D721Med (cell line): ENCODE measurements at places on chromosomes 6 and 20.

DNA sequence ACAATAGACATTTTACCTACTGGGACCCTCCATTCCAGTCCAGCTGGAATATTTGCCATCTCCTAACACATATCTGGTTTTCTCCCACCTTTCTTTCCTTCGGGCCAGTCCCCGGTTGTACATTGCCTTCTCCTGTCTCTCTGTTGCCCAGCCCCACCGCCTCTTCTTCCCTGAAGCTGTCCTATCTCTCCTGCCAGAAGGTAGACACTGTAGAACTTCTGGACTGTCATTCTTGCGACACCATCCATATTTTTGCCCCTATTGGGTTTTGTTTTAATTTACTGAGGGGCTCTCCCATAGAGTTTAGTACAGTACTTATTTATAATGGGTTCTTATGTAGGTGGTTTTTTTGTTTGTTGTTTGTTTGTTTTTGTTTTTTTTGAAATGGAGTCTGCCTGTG is 4.9 kb downstream of the PTK7 start:
- DNase-seq = no peak

- DNase-seq = no peak
Observed at GRCh38 chr20:3652221-3652620, 11.0 kb downstream of the GFRA4 start.

DNA sequence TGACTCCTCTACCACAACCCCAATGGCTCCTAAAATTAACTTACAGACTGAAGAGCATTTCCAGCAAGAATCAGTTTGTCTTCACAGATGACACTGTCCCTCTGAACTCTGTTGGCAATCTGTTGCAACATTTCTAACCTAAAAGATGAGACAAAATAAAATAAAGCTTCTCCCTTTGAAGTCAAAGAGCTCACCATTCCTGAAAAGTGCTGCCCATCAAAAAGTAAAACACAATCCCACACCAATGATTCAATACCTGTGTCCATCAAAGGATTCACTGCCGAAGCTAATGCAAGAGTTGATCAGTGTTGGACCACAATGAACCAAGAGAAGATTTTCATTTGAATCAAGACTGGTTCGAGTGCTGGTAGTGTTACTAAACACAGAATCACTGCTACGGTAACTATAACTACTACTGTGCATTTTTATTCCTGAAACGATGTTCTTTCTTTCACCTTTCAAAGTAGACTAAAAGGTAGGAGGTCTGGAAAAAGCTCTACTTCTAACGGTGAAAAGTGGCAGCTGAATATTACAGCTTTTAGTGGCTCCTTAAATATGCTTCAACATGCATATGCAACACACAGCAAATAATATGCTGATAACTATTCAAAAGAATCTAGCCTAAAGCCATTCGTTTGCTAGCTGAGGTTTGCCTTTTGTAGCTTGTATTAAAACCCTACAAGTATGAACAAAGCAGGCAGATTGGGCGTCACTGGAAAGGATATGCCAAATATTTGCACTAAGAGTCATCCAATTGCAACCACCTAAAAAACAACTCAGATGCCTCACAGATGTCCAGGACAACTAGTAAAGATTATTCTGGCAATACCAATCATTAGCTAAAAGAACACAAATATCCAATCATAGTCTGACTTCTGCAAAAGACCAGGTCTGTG is at the start of gene DST:
Gene DST, minus strand, starts transcription at position 524 of the 896 bp plus-strand sequence.
- DNase-seq = no peak

GRCh38 chr6:62357835-62358234 is 71.8 kb upstream of the KHDRBS2 start:
- DNase-seq = no peak

GRCh38 chr6:100235631-100236030 is 229.1 kb downstream of the SIM1 start:
- DNase-seq = no peak

DNA sequence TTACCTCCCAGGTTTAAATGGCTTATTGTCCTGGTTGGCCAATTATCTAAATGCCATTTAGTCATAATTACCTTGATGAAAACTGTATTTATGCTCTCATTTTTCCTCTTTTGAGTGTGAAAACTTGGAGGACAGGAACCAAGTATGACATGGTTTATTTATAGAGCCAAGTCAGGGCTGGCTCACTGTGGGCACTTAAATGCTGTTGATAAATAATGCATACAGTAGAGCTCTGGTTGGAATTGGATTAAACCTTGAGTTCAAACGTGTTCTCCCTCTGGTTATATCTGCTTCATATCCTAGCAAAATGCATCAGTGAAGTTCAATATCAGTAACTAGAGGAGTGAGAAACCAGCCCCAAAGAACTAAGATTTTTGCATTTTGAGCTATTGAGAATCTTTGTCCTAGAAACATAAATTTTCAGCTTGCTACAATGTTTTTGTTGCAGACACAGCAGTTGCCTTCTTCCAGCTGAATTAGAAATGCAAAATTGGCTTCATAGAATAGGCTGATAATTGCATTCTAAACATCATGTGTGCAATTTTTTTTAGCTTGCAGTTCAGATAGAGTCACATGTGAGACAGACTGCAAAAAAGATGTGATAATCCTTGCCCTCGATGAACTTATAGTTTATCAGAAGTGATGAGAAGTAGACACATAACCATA is 255.8 kb downstream of the BTBD3 start:
- DNase-seq = no peak
